ENCODE measurements at places on chromosomes 5 and 9.

- no peak for DNase-seq
Measured at GRCh38 chr5:168934169-168934568, 355.0 kb upstream of the PANK3 start.

GRCh38 chr5:112419164-112419985 is at the start of gene EPB41L4A:
Gene EPB41L4A, minus strand, starts transcription at chr5:112419277. Its CDS starts 238 bp downstream, at chr5:112419039.
- peak; percentile 67 for DNase-seq

- no peak for DNase-seq
Measured at GRCh38 chr9:81370096-81370495, 319.3 kb downstream of the TLE1 start.

DNA sequence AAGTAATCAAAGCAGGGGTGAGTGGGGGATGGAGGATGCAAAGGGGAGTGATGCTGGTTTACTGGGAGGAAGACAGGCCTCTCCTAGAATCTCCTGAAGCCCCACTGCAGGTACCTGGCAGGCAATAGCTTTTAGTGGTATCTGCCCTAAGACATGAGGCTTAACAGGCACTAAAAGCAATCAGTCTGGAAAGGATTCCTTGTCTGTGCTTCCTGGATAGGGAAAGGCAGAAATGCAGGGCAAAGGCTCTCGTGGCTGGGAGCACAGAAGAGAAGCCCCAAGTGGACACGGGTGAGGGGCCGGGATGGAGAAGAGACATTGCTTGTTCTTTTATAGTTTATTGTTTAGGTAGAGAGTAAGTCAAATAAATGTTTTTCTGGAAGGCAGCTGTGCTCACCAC is 40.1 kb downstream of the CCNJL start:
- no peak for DNase-seq

- DNase-seq: no peak
Measured at GRCh38 chr9:95746408-95747180, 128.9 kb upstream of the ERCC6L2 start.

GRCh38 chr5:5704352-5704751 is 281.9 kb downstream of the ICE1 start:
- DNase-seq: no peak

DNA sequence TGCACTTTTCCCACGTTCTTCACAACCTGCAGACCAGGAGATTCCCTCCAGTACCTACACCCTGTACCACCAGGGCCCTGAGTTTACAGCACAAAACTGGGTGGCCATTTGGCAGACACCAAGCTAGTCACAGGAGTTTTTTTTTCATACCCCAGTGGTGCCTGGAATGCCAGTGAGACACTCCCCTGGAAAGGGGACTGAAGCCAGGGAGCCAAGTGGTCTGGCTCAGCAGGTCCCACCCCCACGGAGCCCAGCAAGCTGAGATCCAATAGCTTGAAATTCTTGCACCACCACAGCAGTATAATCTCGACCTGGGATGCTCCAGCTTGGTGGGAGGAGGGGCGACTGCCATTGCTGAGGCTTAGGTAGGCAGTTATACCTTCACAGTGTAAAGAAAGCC is 26.3 kb upstream of the SMC5 start:
- DNase-seq: no peak

- no peak for DNase-seq
Measured at GRCh38 chr5:117863586-117864296, 1124.6 kb downstream of the DTWD2 start.

DNA sequence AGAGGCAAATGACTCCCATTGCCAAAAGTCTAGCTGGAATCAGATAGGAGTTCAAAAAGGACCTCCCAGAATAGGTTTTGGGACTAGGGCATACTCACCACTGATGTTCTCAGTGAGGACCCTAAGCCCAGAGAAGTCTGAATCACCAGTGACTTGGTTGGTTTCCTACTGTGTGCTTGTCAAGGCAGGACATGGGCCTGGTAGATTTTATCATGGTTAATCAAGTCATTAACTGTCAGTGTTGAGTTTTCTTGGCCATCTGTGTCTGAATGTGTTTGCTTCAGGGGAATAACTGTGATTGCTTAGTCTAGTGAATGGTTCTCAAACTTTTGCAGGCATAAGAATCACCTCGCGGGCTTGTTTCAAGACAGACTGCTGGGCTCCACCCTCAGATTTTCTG is 99.0 kb upstream of the GDNF start:
- no peak for DNase-seq

DNA sequence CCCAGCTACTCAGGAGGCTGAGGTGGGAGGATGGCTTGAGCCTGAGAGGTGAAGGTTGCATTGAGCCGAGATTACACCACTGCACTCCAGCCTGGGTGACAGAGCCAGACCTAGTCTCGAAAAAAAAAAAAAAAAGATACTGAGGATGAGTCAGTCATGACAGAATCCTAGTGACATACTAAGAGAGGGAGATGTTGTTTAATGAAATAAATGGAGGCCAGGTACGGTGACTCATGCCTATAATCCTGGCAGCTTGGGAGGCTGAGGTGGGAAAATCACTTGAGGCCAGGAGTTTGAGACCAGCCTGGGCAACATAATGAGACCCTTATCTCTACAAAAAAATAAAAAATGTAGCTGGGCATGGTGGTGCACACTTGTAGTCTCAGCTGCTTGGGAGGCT is 107.2 kb downstream of the ZFAND5 start:
- no peak for DNase-seq

GRCh38 chr5:15338546-15338945 is 161.4 kb upstream of the FBXL7 start:
- no peak for DNase-seq

DNA sequence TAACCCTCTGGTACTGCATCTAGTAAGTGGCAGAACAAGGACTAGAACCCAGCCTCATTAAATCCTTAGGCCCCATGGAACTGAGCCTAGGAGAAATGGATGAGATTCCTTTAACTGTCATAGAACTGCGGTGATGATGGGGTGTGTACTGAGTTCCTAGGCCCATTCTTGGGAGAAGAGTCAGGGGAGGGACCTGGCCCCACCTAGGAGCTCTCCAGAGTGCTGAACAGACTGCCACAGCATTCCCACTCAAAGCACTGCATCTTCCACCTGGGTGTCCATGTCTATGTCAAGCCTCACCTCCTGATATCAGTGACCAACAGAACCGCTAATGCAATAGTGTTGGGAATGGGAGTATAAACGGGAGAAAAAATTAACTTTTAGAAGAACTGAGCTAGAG is 36.6 kb downstream of the TTLL11 start:
- peak; percentile 32 for DNase-seq

DNA sequence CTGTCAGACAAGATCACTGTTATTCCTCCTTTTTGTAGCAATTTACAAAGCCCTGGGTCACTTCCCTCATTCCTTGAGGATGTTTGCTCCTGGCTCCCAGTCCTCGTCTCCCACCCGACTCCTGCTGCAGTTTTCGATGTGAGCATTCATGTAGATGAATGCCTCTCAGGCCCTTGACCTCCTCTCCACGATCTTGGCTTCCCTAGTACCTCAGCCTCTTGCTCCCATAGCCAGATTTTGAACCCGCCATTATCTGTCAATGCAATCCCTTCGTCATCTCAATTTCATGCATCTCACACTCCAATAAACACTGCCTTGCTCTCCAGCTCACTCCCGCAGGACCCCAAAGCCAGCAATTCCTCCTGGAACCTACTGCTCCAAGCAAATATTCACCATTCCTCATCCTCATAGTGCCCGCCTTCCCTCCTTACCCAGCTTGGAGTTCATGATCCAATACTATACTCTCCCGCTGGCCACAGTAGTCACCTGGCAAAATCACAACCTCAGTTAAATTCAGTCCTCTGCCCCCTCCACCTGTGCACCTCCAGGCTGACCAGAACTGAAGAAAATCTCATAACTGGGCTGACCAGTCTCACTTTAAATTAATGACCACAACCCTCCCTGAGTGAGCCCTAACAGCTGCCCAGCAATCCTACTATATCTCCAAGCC is 35.1 kb upstream of the JADE2 start:
- DNase-seq: no peak

GRCh38 chr5:16891033-16891432 is 45.1 kb downstream of the MYO10 start:
- no peak for DNase-seq

DNA sequence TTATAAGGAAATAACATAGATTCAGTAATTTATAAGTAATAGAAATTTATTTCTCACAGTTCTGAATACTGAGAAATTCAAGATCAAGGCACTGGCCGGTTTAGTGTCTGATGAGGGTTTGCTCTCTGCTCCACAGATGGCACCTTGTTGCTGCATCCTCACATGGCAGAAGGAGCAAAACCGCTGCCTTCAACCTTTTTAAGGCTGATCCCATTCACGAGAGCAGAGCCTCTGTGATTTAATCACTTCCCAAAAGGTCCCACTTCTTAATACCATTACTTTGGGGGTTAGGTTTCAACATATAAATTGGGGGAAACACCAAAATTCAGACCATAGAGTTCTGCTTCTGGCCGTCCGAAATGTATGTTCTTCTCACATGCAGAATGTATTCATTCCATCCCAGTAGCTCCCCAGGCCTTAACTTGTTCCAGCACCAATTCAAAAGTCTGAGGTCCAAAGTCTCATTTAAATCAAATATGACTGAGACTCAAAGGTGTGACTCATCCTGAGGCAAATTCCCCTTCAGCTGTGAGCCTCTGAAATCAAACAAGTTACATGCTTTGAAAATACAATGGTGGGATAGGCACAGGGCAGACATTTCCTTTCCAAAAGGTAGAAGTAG is 30.6 kb downstream of the BAAT start:
- DNase-seq: peak; percentile 27

DNA sequence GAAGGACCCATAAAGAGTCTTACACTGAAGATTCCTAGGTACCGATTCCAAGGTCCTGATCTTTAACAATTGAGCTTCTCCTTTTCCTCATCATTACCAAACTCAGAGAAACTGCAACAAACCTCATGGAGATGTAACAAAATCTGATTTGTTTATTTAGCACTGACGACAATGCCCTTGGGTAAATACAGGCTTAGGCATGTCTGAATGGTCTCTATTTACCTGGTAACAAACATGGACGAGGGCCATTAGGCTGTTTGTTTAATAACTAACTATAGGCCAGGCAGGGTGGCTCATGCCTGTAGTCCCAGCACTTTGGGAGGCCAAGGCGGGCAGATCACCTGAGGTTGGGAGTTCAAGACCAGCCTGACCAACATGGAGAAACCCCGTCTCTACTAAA is 333.3 kb downstream of the AGTPBP1 start:
- DNase-seq: no peak

DNA sequence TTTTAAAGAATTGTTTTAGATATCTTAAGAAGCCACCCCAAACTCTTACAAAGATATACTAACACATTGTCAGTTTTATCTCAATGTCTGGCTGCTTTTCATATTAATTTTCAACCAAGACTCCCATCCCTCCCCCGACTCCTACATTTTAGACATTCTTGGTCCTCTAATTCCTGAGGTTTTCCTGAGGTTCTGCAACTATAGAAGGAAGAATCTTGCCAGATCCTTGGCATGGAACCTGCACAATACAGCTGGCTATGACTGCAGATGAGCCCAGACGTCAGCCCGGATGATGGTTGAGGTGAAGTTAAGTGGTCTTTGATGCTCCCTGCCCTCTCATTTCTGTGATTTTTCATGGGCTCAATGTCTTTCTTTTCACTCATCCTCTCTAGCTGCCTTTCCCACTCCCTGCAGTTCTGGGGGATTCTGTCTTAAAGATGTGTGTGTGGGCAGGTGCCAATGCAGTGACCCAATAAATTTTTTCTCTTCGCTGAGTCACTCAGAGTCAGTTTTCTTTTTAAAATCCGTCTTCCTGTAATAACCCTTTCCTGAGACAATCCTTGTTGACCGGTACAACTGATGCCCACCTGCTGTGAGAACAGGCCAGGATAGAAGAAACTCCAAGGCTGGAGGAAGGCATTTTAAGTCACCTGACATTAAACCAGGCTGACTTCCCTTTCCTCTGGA is 237.8 kb upstream of the GAS1 start:
- peak; percentile 29 for DNase-seq

GRCh38 chr5:160919626-160920025 is 67.6 kb upstream of the ATP10B start:
- DNase-seq: no peak

DNA sequence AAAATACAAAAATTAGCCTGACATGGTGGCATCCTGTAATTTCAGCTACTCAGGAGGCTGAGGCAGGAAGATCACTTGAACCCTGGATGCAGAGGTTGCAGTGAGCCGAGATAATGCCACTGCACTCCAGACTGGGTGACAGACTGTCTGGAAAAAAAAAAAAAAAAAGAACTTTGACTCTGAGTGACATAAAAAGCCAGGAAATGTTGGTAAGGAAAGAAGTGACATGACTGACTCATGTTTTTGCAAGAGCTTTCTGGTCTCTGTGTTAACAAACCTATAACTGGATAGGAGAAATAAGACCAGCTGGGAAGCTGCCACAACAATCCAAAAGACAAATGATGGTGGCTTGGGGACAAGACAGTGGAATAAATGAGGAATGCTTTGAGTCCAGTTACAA is 272.1 kb downstream of the HINT1 start:
- no peak for DNase-seq

DNA sequence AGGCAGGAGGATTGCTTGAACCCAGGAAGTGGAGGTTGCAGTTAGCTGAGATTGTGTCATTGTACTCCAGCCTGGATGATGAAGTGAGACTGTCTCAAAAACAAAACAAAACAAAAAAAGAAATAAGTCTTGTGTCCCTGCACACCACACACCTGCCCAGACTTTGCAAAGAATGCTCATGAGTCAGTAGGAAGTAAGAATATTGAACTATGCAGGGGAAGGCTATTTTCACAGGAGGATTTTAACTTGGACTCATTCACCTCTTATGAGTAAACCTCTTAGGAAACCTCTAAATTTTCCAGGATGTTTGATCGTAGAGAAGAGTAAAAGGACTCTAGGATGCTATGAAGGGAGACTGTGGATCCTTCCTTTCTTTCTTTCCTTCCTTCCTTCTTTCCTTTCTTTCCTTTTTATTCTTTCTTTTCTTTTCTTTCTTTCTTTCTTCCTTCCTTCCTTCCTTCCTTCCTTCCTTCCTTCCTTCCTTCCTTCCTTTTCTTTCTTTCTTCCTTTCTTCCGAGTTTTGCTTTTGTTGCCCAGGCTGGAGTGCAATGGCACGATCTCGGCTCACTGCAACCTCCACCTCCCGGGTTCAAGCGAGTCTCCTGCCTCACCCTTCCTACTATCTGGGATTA is 96.7 kb upstream of the CLINT1 start:
- no peak for DNase-seq

- DNase-seq: no peak
Measured at GRCh38 chr9:69319324-69320025, 5.5 kb upstream of the ENTREP1 start.

- no peak for DNase-seq
Measured at GRCh38 chr9:137492464-137493363, 33.6 kb upstream of the NSMF start.

- no peak for DNase-seq
Measured at GRCh38 chr5:140480310-140481014, 67.0 kb upstream of the EIF4EBP3 start.

GRCh38 chr5:154487541-154487940 is 9.5 kb upstream of the HAND1 start:
- no peak for DNase-seq
